Umbilical cord (tissue), 2 donors: ENCODE measurements at places on chromosomes 16 and 17.

- DNase-seq, result peak; percentile 59
Measured at GRCh38 chr17:41784207-41784744, 2.2 kb downstream of the JUP start.

- no peak for DNase-seq
Measured at GRCh38 chr17:11643851-11644250, 45.6 kb downstream of the DNAH9 start.

DNA sequence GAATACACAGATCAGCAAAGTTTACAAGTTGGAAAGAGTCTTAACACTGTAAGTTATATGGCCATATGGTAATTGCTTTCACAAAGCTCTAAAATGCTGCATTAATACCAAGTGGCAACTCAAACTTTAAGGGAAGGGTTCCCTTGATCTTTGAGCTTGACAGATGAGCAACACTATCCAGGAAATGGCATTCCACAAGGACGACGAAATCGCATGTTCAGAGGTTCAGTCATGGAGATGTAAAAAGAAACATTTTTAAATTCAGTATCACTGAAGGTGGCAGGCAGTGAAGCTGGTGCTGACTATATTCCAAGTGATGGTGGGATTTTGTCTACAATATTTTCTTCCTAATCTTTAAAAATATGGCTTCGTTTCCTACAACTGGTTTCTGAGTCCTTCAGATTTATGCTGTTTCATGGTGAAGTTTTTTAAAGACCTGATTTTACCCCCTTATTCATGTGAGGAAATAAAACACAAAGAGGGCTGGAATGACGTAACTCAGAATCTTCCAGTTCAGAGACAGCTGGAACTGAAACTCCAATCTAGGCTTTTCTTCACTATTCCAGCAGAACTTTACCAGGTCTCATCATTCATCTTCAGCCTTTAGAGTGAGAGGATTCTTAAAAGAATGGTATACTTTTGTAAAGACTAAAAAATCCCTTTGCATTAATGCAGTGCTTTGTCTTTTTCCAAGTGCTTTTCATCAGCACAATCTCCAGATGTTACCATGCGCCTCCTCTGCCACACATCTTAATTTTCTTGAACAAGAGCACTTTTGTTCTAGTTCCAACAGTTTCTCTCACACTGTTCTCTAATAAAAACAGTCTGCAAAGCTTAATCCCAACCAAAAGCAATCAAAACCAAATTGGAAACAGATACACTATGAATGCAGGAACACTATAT, 20.2 kb downstream of the CHCT1 start:
- peak; percentile 59 for DNase-seq

GRCh38 chr17:33593991-33594390, 300.9 kb upstream of the ASIC2 start:
- DNase-seq, result no peak

- no peak for DNase-seq
Measured at GRCh38 chr16:1215574-1216295, 9.3 kb downstream of the TPSG1 start.

GRCh38 chr16:67645397-67646121, 615 bp downstream of the CARMIL2 start:
- no peak for DNase-seq

DNA sequence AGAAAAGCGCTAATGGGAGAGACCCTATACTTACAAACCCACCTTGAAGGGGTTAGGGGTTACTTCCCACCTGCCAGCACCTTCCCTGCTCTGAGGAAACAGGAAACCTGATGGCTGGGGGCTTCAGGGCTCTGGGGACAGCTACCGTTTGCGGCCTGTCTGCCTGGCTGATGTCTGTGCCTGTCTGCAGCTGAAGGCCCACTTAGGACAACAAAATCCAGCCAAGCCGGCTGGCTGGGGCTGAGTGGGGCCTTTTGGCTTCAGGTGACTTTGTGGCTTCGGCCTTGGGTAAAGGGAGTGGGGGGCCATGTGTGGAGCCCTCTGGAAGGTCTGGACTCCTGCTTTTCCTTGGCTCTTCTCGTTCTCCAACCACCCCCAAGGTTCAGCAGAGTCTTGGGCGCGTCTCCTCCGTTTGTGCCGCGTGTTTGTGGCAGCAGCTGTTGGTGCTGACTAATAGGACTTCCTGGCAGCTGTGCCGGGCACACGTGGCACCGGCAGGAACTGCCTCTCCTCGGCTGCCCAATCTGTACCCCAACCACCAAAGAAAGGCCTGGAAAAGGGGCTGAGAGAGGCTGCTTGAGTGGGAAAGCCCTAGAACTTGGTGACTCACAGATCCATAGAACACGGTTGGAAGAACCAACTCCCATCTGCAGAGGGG, 186.7 kb downstream of the MSI2 start:
- no peak for DNase-seq
